Activated CD8-positive, alpha-beta T cell treated with anti-CD3 and anti-CD28 coated beads for 36 hours (primary cell): ENCODE measurements at places on chromosomes 3 and 15. TPM values are rescaled to one million over a fixed set of nuclear protein-coding genes. Genes with fewer than 3 reads are reported as not detected.

Gene CCRL2
- total RNA-seq, result 2.8 TPM

GRCh38 chr3:73584873-73585272 is 39.9 kb downstream of the PDZRN3 start:
- H3K4me3 ChIP-seq, result no peak overlapping the region
- DNase-seq, result no peak
- H3K27ac ChIP-seq, result no peak overlapping the region
- no peaks in the 10 kb centered on the region for H3K4me1 ChIP-seq
- no peaks in the 10 kb centered on the region for H3K27me3 ChIP-seq

- H3K4me1 ChIP-seq, result peaks cover 49% of the 10 kb centered on the region
- peak; percentile 45 for DNase-seq
- no peak overlapping the region for H3K4me3 ChIP-seq
- H3K36me3 ChIP-seq, result peaks cover 73% of the 10 kb centered on the region
Measured at GRCh38 chr3:98513091-98513511, 9.6 kb downstream of the CLDND1 start.

- no peak overlapping the region for H3K27ac ChIP-seq
- no peak for DNase-seq
- H3K4me3 ChIP-seq, result no peak overlapping the region
- H3K4me1 ChIP-seq, result no peaks in the 10 kb centered on the region
- no peaks in the 10 kb centered on the region for H3K27me3 ChIP-seq
Measured at GRCh38 chr15:67801926-67802914, 23.1 kb upstream of the SKOR1 start.

Gene DAPK2
- 1.5 TPM for total RNA-seq

DNA sequence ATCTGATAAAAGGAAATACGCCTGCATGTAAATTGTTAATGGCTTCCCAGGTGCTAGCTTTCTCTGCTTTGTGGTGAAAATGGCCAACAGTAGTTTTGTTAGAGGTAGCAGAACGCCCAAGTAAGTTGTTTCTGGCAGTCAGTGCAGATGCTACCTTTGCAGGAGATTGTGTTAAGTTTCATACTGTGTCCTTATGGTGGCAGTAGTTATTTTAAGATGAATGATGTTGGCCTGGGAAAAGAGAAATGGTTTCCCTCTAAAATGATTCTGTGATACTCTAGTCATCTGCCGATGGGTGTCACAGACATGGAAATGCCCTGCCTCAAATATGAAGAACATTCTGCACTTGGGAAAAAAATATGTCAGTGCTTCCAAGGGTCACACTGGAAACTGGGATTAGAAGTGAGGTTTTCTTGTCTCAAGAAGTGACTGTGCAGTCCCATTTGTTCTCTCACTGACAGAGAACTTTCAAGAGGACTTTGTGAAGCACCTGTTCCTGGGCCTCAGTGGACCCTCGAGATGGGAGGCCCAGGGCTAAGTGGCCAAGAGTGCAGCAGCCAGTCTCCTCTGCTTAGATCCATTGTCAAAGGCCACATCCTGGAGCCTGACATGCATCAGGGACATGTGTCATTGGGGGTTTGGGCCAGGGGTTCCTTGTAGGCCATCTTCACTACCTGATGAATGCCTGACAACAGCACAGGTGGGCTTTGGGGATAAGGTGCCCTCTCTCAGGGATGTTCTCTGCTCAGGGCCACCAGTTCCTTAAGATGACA is 393.3 kb downstream of the CACNA2D3 start:
- no peak overlapping the region for H3K4me3 ChIP-seq
- H3K27ac ChIP-seq, result no peak overlapping the region
- no peaks in the 10 kb centered on the region for H3K4me1 ChIP-seq

Gene SLTM
- 89.9 TPM for total RNA-seq

DNA sequence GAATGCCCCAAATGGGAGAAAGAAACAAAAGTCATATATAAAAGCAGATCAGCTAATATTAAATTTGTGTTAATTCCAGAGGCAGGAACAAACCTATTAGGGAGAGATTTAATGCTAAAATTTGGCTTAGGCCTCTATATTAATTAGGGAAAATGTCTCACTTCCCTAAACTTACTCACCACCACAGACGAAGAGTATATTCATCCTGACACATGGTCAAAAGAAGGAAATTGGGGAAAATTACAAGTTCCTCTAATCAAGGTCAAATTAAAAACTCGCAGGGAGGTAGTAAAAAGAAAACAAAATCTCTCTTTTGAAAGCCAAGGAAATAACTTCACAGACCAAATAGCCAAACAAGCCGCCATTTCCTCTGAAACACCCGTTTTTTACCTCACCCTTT is 32.2 kb downstream of the GRM2 start:
- no peaks in the 10 kb centered on the region for H3K36me3 ChIP-seq
- no peak overlapping the region for H3K27ac ChIP-seq
- no peak for DNase-seq
- no peak overlapping the region for H3K4me3 ChIP-seq

Gene WDR93
- total RNA-seq, result not detected

GRCh38 chr3:61532739-61533500 is 28.5 kb upstream of the PTPRG start:
- no peaks in the 10 kb centered on the region for H3K4me1 ChIP-seq
- H3K27ac ChIP-seq, result no peak overlapping the region
- peaks cover 1% of the 10 kb centered on the region for H3K27me3 ChIP-seq
- H3K4me3 ChIP-seq, result no peak overlapping the region

GRCh38 chr3:45939341-45939771 is 3.9 kb upstream of the CXCR6 start:
- no peak overlapping the region for H3K4me3 ChIP-seq
- peaks cover 2% of the 10 kb centered on the region for H3K27me3 ChIP-seq
- no peak overlapping the region for H3K27ac ChIP-seq
- peaks cover 49% of the 10 kb centered on the region for H3K36me3 ChIP-seq
- peak; percentile 51 for DNase-seq
- peaks cover 35% of the 10 kb centered on the region for H3K4me1 ChIP-seq

DNA sequence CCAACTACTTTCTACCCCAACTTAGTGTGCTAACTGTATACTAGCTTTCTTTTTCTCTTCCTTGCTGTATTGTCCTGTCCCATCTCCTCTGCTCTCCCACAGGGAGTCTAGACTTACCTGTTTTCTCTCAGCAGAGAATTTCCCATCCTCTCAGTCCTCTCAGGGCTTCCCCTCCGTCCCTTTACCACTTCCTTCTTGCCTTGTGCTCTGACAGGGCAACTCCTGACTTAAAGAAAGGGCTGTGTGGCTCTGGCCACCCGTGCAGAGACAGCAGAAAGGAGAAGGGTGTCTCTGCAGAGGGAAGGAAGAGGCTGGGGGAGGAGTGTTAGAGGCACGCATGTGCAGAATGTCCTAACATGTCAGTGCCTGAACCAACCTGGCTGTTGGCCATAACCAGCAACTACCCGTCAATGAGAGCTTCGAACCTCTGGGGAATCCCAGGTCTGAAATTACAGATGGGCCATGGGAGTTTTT is at the start of gene GCSAM:
TSS of gene GCSAM (minus strand) at position 274 of the 474 bp plus-strand sequence. CDS start at position 146, 128 bp downstream.
- no peaks in the 10 kb centered on the region for H3K27me3 ChIP-seq
- peaks cover 80% of the 10 kb centered on the region for H3K4me1 ChIP-seq
- DNase-seq, result peak; percentile 83
- H3K36me3 ChIP-seq, result peaks cover 1% of the 10 kb centered on the region
- H3K4me3 ChIP-seq, result peak within 1 kb of the TSS; percentile 88
- peak within 1 kb of the TSS; percentile 96 for H3K27ac ChIP-seq

DNA sequence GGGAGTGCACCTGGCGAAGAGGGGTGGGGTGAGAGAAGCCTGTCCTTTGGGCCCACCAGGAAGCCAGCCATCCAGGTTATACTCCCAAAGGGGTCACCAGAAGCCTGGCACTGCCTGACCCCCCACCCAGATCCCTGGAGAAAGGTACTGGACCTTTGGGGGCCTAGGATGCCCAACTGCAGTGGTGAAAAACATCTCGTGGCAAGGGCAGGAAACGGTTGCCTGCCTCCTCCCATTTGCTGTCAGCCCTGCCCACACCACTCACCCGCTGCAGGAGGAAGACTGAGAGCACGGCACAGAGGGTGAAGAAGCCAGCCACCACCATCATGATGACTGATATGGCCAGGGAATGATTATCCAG is 2.2 kb upstream of the ULK3 start:
- peaks cover 27% of the 10 kb centered on the region for H3K36me3 ChIP-seq
- peaks cover 44% of the 10 kb centered on the region for H3K4me1 ChIP-seq
- DNase-seq, result peak; percentile 76
- H3K4me3 ChIP-seq, result peak overlapping the region; percentile 90

Gene ATP13A5
- total RNA-seq, result not detected

Gene PPP1R14D
- total RNA-seq, result not detected

DNA sequence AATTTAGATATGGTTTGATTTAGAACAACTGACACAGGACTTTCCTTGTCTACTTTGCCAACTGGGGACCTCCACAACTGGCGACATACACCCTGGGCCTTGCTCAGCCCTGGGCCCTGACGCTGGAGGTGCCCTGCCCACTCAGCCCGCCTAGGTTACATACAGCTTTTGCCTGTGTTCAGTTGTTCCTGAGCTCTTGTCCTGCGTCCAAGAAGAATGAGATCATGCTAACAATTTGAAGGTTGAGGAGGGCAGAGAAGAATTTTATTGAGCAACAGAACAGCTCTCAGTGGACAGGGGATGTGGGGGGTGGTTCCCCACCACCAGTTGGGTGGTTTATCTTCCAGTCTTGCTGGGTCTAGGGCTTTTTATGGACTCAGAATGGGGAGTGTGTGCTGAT is 67.9 kb downstream of the IQCH start:
- no peak overlapping the region for H3K27ac ChIP-seq
- no peak overlapping the region for H3K4me3 ChIP-seq
- no peak for DNase-seq
- peaks cover 4% of the 10 kb centered on the region for H3K27me3 ChIP-seq

DNA sequence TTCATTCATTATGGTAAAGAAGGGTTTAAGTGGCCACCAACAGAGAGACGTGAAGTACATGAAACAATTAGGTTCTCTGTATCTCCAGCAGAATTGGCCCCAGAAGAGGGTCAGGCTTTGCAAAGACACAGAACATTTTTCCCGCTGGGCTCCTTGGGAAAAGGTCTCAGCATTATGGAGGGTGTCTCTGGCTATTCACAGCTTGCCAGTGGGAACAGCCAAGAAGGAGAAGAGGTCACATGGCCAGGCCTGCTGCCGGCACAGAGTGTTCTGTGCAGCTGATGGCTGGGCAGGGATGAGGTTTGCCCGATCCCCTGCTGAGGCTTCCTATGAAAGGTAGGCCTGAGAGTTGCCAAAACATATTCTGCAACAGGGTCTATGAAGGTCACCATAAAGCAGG is 77.8 kb upstream of the LPP start:
- no peak overlapping the region for H3K4me3 ChIP-seq
- peaks cover 7% of the 10 kb centered on the region for H3K4me1 ChIP-seq
- H3K27ac ChIP-seq, result no peak overlapping the region
- peaks cover 1% of the 10 kb centered on the region for H3K27me3 ChIP-seq
- no peak for DNase-seq
- no peaks in the 10 kb centered on the region for H3K36me3 ChIP-seq

GRCh38 chr15:80173022-80173759 is 20.4 kb downstream of the FAH start:
- no peaks in the 10 kb centered on the region for H3K4me1 ChIP-seq
- peaks cover 25% of the 10 kb centered on the region for H3K36me3 ChIP-seq
- peak; percentile 82 for DNase-seq
- no peak overlapping the region for H3K27ac ChIP-seq
- no peaks in the 10 kb centered on the region for H3K27me3 ChIP-seq

GRCh38 chr3:129016356-129016719 is 15.2 kb downstream of the EFCC1 start:
- H3K36me3 ChIP-seq, result no peaks in the 10 kb centered on the region
- H3K27ac ChIP-seq, result peak overlapping the region; percentile 97
- H3K4me3 ChIP-seq, result peak overlapping the region; percentile 71
- no peaks in the 10 kb centered on the region for H3K27me3 ChIP-seq

DNA sequence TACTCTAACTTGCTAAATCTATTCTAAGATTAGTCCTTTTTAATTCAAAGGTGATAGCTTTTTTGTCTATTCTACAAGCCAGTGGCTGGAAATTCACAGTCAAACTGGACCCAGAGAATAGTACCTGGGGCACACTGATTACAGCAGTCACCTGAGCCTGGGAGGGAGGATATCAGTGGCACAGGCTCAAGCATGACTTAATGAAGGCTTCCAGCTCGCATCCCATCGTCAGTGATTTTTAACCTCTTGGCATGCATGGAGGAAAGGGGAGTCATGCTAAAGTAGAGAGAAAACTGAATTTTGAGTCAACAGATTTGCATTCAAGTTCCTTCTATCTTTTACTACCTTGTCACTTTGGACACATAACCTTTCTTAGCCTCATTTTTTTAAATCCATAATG is 24.8 kb downstream of the GOLIM4 start:
- no peak for DNase-seq
- no peaks in the 10 kb centered on the region for H3K36me3 ChIP-seq
- no peak overlapping the region for H3K4me3 ChIP-seq
- H3K4me1 ChIP-seq, result peaks cover 2% of the 10 kb centered on the region

Gene SI
- not detected for total RNA-seq

Gene PTX3
- total RNA-seq, result 0.27 TPM

- peak overlapping the region; percentile 24 for H3K4me3 ChIP-seq
- peak overlapping the region; percentile 95 for H3K27ac ChIP-seq
- no peaks in the 10 kb centered on the region for H3K27me3 ChIP-seq
Measured at GRCh38 chr3:50241163-50241562, 5.2 kb downstream of the GNAI2 start.

- peaks cover 8% of the 10 kb centered on the region for H3K4me1 ChIP-seq
- no peaks in the 10 kb centered on the region for H3K36me3 ChIP-seq
Measured at GRCh38 chr15:84816694-84817465, at the start of gene ALPK3. Gene ALPK3, plus strand, starts transcription at chr15:84817356. Its CDS starts 97 bp downstream, at chr15:84817453.

Gene CPN2
- total RNA-seq, result not detected

DNA sequence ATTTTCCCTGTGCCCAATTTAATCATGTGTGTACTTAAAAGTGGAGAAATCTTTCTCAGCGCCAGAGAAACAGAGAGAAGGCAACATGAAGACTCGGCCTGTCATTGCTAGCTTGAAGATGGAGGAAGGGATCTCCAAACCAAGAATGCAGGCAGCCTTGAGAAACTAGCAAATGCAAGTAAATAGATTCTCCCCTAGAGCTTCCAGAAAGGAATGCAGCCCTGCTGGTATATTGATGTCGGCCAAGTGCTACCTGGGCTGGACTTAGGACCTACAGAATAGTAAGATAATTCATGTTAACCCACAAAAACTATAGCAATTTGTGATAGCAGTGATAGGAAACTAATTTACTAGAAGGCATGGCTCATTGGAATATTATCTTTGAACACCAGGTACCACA is 150.9 kb upstream of the ABI3BP start:
- peaks cover 2% of the 10 kb centered on the region for H3K27me3 ChIP-seq
- DNase-seq, result no peak
- no peaks in the 10 kb centered on the region for H3K36me3 ChIP-seq
- no peak overlapping the region for H3K4me3 ChIP-seq

GRCh38 chr3:73215281-73215680 is 153.8 kb downstream of the EBLN2 start:
- no peak overlapping the region for H3K4me3 ChIP-seq
- H3K27me3 ChIP-seq, result no peaks in the 10 kb centered on the region
- no peaks in the 10 kb centered on the region for H3K36me3 ChIP-seq
- no peak overlapping the region for H3K27ac ChIP-seq
- DNase-seq, result no peak

Gene DNAJB8
- total RNA-seq, result not detected

DNA sequence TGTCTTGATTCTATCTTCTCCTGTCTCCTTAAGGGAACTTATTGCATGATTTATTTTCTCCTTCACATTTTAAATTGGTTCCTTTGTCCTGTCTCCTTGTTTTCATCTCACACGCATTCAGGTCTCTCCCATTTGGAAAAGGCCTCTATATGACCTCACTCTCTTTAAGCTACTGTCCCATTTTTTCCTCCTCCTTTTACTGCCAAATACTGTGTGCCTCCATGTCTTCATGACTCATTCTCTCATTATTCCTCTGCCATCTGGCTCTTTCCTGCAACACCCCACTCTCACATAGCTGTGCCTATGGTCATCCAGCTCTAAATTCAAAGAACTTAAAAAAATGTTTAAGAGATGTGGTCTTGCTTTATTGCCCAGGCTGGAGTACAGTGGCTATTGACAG is 48.0 kb downstream of the TYRO3 start:
- H3K27ac ChIP-seq, result no peak overlapping the region
- no peak for DNase-seq
- peaks cover 10% of the 10 kb centered on the region for H3K4me1 ChIP-seq
- H3K36me3 ChIP-seq, result no peaks in the 10 kb centered on the region
- H3K4me3 ChIP-seq, result no peak overlapping the region
- H3K27me3 ChIP-seq, result peaks cover 7% of the 10 kb centered on the region
